Left lung (tissue), 14 donors: ENCODE measurements at places on chromosomes 13 and 19. TPM values are rescaled to one million over a fixed set of nuclear protein-coding genes. Genes with fewer than 3 reads are reported as not detected.

DNA sequence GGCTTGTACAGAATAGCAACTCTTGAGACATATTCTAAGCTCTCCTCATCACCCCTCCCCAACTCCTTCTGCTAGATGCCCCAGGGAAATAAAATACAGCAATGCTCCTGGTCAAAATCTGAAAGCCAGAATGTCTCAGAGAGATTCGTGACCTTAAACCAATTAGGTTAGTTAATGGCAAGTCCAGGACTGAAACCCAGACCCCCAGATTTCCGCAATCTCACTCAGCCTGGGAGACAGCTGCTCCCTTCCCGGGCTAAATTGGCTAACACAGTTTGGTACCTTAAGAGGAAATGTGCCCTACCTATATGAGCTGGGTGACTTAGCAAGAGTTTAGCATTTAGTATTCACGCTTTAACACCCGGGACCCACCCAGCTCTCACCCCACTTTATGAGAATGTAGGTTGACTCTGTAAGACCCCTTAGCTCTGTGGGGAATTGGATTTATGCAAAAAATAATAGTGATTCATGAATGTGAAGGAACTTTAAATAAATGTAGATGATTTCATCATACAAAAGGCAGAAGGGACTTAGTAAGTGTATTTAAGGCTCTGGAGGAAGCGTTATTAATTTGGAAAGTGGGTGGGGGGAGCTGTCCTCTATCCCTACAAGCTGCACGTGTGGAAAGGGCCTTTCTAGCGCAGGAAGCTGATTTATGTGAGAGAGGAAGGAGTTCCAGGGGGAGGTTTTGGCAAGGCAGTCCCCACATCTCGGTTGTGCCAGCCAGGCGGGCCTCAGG lies 1.1 kb downstream of the DLEU7 start:
- DNase-seq: no peak

- DNase-seq: no peak
Measured at GRCh38 chr19:15476325-15476724, 3.0 kb downstream of the PGLYRP2 start.

DNA sequence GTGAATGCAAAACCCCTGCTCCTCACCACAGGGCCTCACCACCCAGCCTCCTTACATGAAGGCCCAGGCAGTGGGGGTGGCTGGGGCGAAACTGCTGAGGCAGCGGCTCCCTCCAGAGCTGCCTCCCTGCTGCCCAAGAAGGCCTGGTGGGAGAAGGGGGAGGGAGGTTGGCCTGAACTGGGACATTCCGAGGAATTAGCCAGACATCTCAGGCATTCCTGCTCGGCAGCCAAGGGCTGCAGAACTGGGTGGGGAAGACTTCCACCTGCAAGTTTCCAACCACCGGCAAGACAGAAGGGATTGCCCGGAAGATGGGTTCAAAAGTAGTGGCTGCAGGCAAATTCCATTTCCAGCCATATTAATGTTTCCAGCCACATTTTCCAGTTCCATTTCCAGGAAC lies 2.3 kb upstream of the PSPN start:
- DNase-seq: no peak

GRCh38 chr19:51692468-51692867 lies 662 bp upstream of the SPACA6 start:
- DNase-seq: no peak

DNA sequence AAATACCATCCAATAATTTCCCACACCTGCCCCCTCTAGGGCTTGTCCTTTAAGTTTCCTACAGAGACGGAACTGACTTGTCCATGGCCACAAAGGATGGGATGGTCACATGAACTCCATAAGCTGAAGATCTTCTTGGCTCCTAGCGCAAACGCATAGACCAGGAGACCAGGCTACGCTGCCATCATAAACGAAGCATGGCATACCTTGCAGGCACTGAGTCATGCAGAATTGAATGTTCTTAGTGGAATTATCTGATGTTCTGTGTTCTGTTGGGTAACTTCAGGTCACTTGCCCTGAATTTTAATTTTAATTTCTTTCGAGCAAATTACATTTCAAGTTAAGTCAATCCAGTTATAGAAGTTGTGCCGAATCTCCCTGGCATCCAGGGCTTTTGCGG lies 96.4 kb upstream of the STARD13 start:
- DNase-seq: no peak

- no peak for DNase-seq
Measured at GRCh38 chr13:28421676-28422410, 73.1 kb downstream of the FLT1 start.

- no peak for DNase-seq
Measured at GRCh38 chr13:30745906-30746686, 10.8 kb downstream of the ALOX5AP start.

GRCh38 chr13:62302341-62302740 lies 886.7 kb upstream of the PCDH20 start:
- no peak for DNase-seq

DNA sequence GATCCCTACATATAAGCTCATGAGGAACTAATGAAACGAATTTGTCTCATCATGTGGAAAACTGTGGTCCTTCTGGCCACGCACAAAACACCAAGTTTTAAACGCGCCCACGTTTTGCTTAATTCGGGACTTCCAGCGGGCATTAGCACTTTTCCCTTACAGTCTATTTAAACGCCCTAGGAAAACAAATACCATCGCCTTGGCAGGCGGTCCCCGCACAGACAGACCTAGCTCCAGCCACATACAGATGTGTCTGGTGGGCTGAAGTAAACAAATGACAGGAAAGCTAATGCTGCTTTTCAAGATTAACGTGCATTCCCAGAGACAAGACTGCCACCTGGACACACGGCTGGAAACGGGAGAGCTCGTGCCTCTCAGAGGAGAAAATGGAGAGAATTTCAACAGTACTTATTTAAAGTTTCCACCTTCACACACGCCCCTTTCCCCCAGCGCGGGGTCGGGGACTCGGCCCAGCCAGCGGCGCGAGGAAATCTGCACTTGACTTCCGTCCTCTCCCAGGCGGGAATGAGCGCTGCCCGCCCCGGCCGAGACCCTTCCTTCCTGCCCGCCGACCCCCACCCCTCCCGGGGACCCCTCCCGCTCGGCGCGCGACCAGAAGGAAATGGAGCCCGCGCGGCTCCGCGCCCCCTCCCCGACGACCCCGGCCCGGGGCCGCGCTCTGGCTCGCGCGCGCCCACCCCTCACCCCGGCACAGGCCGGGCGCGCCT lies 931 bp downstream of the USP12 start:
- DNase-seq: peak; percentile 86

GRCh38 chr19:16587833-16588823 lies 15.9 kb upstream of the SLC35E1 start:
- no peak for DNase-seq

DNA sequence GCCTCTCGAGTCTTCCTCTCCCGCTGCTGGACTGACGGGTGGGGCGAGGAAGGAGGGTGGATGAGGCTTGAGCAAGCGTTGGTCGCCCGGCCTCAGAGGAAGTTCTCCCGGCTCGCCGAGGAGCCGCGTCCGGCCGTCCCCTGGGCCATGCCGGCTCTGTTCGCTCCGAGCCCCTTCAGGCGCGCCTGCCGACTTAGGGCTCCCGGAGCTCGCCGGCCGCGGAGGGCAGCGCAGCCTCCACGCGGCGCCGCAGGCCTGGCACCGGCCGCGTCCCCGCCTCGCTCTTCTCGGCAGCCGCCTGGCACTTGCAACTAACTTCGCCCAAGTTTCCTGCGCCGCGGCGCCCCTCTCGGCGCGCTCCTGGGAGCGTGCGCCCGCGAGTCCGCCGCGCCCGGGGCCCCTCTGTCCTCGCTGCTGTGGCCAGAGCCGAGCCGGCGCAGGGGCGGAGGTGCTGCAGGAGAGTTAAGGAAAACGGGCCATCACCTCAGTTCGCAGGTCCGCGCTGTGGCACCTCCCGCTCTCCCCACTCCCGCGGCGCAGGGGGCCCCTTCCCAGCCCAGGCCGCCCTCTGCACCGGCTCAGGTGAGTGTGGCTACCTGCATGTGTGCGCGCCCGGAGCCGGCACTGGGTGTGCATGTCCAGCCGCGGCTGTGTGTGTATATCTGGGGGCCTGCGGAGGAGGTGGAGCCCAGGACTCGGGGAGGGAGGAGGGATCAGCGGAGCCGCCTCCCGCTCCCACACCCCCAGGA lies 641 bp upstream of the SOX21 start:
- DNase-seq: peak; percentile 65

GRCh38 chr19:58150328-58150921 lies at the start of gene ZNF329:
Gene ZNF329 (minus strand): TSS chr19:58150789. CDS start chr19:58129503, 21,286 bp downstream.
- DNase-seq: peak; percentile 97

GRCh38 chr19:4052114-4052992 lies 14.3 kb downstream of the ZBTB7A start:
- no peak for DNase-seq

DNA sequence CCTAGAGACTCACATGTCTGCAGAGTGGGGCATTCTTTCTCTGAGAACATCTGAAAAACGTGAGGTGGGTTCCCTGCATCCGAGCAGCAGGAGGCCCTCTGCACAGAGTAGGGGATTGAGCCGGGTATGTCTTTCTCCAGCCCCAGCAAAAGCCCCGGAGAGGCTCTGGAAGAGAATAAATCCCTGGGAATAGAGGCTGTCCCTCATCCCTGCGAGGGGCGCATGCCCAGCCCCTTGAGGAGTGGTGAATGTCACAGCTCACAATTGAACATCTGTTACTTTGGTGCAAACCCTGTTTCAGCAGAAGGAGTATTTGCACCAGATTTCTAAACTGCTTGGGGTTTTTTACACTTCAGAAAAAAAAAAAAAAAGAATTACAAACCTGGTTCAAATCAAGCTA lies 164.6 kb downstream of the FGF14 start:
- DNase-seq: no peak

DNA sequence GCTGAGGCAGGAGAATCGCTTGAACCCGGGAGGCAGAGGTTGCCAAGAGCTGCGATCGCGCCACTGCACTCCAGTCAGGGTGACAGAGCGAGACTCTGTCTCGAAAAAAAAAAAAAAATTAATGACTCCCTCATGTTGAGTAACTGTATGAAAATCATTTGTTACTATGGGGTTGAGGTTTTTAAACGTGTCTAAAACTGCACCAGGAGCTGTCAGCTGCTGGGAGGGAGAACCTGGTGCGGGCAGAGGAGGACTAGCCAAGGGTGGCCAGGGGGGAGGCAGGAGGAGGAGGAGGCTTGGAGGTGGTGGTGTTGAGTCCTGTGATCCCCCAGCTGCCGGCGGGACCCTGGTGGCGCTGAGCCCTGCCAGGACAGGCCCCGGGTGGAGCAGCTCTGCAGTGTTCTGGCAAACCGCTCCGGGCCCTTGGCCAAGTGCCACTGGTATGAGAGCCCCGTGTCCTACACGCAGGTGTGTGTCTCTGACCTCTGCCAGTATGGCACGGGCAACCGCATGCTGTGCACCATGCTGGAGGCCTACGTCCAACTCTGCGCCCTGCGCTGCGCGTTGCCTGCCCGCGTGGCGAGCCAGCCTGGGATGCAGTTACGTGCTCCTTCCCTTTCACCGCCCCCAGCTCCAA lies 17.1 kb upstream of the FXYD3 start:
- DNase-seq: no peak

GRCh38 chr13:99075268-99076191 lies 97.7 kb upstream of the DOCK9 start:
- no peak for DNase-seq

DNA sequence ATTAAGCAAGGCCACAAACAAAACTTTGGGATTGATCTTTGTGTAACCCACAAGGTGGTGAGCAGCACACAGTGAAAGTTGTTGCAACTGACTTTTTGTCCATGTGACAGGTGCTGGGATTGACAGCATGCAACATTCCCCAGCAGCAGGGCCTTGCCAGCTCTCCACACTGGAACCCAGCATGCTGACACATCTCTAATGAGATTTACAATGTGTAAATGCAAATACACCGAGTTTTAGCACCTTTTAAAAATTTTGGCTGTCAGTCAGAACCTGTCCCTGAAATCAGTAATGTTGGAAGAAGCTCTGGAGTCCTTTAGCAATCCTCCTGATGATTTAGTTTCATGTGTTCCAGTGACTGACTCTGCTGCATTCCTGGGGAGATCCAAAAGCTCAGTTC lies 16.5 kb upstream of the PCDH8 start:
- DNase-seq: no peak

DNA sequence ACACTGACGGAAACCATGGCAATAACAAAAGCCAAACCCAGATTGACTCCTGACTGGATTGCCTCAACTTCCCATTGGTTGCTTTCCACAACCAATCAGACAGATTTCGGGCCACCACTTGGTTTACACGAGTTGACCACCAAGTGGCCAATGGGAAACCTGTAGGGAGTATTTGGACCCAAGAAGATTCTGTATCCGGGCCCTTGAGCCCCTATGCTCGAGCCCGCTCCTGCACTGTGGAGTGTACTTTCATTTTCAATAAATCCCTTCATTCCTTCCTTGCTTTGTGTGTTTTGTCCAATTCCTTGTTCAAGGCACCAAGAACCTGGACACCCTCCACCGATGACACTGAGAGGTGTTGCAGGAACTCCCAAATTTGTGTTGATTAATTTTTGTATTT lies 24.1 kb upstream of the URI1 start:
- DNase-seq: no peak

- no peak for DNase-seq
Measured at GRCh38 chr13:33634546-33634982, 183.4 kb upstream of the RFC3 start.

Gene VAV1
- 3.1 TPM for polyA plus RNA-seq

Gene METTL21C
- polyA plus RNA-seq: not detected

Gene CLPTM1
- 67.2 TPM for polyA plus RNA-seq

Gene LCP1
- 17.6 TPM for polyA plus RNA-seq

Gene CD209
- 3.0 TPM for polyA plus RNA-seq

Gene LILRA6
- polyA plus RNA-seq: 0.71 TPM

Gene GARIN5A
- polyA plus RNA-seq: 5.2 TPM

Gene ZNF599
- polyA plus RNA-seq: 15.1 TPM

Gene RAB3D
- polyA plus RNA-seq: 19.7 TPM

Gene SPC24
- polyA plus RNA-seq: 26.1 TPM
